Stimulated activated CD4-positive, alpha-beta T cell treated with anti-CD3 and anti-CD28 coated beads, Interleukin-4, amount 100 ng/mL, for 4 hours (primary cell): ENCODE measurements at places on chromosomes 4 and X.

- DNase-seq, result no peak
Observed at GRCh38 chrX:31435592-31435991, 363.8 kb upstream of the FTHL17 start.

DNA sequence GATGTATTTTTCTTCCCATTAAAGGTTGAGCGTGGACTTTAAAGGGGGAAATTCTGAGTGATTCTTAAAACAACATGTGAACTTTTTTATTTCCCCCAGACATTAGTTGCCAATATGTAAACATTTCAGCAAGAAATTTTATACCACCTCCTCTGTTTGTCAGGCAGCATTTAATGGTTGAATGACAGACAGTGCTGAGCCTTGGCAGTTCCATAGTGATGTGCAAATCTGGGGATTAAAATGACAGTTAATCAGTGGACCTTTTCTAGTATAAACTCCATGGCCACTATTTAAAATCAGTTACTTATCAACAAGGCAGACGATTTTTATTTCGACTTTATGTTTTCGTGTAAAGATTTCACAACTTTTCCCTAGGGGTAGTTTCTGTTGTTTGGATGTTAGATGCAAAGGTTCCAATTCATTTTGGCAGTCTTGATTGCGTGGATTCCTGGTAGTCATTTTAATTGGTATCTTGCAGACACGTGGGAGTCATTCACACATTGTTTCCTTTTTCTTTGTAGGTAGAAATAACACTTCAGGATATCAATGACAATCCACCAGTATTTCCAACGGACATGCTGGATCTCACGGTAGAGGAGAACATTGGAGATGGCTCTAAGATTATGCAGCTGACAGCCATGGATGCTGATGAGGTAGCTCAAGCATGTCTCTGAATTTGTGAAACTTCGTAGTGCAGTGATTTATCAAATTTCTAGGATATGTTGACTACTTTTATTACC is 83.7 kb downstream of the FAT4 start:
- DNase-seq, result no peak

GRCh38 chrX:43562372-43562771 is 93.7 kb upstream of the MAOA start:
- DNase-seq, result no peak

DNA sequence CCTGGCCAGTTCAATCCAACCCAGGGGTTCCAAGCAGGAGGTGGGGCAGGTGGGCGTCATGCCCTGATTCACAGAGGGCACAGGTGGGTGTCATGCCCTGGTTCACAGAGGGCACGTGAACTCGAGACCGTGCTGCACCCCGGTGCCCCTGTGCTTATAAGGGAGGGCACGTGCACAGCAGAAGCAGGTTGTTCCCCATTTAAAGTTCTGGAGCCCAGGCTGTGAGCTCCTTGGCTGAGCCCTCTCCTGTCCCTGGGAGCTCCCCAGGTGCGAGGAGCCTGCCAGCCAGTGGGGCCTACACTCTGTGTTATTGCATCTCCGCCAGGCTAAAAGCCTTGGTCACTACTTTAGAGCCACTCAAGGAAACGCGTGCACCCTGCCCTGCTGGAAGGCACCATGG is 3.2 kb upstream of the CPZ start:
- DNase-seq, result no peak

DNA sequence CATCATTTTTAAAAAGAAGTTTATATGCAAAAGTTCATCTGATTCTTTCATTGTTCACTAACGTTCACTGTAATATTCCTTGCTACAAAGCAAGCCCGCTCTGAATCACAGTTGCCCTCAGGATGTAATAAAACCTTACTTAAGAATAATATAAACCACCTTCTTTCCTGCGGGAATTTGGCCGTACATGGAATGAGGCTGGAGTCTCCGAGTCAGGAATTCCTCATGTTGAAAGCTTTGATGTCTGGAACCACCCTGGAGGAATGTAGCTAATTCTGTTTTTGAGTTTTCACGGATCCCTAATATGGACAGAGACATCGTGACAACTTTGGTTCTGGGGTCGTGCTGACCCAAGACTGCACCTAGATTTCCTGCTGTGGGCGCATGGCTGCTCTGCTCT is 58.5 kb downstream of the CRLF2 start:
- DNase-seq, result no peak

DNA sequence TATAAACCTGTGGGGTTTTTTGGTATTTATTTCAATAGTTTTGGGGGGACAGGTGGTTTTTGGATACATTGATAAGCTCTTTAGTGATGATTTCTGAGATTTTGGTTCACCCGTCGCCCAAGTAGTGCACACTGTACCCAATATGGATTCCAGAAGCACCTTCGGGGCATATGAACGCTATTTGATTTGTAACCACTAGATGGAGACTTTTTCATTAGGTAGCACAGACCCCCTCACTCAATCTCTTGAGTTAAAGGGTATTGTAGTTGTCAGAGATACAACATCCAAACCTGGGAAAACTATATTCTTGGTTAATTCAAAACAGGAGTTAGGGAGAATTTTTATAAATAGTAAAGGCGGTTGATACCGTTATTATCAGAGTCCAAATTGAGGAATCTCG is 79.8 kb downstream of the SPANXN3 start:
- no peak for DNase-seq

GRCh38 chr4:104022831-104023230 is 303.0 kb upstream of the TACR3 start:
- no peak for DNase-seq

DNA sequence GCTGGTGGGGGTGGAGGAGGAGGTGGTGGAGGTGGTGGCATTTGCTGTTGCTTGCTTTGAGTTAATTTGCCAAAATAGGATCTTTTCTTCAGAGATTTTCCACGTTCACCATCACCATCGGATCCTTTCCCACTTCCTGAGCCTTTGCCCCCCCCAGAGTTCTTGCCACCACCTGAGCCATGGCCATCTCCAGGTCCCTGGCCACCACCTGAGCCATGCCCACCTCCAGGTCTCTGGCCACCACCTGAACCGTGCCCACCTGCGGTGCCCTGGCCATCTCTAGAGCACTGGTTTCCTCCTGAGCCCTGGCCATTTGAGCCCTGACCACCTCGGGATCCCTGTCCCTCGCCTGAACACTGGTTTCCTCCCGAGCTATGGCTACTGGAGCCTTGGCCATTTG is 1.9 kb downstream of the IRS4 start:
- no peak for DNase-seq

DNA sequence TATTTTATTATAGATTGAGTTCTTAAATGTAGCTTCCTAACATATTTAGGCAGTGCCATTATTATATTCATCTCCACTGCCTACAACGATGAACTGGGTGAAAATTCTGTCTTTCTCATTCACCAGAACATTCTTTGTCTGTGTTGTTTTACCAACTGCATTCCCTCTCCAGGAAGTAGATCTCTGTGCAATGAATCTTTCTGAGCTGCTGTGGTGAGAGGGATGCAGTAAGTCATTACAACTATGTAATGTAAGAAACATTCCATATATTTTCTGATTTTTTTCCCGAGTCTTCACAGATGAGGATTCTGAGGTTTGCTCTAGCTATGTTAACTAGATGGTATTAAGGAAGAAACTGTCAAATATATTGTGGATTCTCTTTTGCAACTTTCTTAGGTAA is 811.9 kb upstream of the PCDH7 start:
- no peak for DNase-seq

DNA sequence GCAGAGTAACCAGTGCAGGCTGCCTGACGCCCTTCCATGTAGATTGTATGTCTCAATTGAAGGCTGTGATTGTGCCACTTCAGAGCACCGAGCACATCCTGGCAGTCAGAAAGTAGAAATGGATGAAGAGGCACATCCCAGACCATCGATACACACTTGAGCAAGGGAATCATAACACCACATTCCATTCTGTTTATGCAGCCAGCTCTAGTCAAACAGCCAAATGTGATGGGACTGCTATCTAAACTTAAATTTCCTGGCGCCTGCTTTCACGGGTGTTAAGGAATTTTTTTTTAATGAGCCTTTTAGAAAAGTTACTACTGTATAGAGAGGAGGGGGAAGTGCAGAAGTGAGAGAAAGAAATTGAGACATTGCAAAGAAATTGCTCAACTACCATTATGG is 84.4 kb downstream of the PPARGC1A start:
- DNase-seq, result no peak

DNA sequence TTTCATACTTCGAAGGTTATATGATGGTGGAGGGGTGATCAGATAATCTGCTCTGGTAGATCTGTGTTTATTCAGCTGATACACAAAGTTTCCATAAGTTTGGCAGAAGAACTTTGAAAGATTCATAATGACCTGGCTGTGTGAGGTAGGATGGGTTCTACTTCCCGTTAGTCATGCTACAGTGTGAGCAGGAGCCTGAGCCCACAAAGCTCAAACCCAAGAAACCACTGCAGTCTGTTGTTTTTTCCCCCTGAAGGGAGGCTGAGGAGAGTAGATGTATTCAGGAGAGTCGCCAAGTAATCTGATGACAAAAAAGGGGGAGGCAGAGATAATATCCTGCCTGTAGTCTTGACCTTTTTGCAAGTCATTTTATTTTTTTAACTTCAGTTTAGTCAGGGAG is 52.8 kb upstream of the PPP3CA start:
- DNase-seq, result no peak
